ENCODE measurements at places on chromosomes 7 and 10. TPM values are rescaled to one million over a fixed set of nuclear protein-coding genes. Genes with fewer than 3 reads are reported as not detected.

GRCh38 chr7:17026269-17026668 is 144.5 kb upstream of the AGR3 start:
- H3K4me1 ChIP-seq: no peaks in the 10 kb centered on the region
- no peak for DNase-seq
- H3K27me3 ChIP-seq: no peaks in the 10 kb centered on the region

CCDC172 gene
- not detected for total RNA-seq

PHYHIPL gene
- total RNA-seq: 0.21 TPM

DDIT4 gene
- 213 TPM for total RNA-seq

DNA sequence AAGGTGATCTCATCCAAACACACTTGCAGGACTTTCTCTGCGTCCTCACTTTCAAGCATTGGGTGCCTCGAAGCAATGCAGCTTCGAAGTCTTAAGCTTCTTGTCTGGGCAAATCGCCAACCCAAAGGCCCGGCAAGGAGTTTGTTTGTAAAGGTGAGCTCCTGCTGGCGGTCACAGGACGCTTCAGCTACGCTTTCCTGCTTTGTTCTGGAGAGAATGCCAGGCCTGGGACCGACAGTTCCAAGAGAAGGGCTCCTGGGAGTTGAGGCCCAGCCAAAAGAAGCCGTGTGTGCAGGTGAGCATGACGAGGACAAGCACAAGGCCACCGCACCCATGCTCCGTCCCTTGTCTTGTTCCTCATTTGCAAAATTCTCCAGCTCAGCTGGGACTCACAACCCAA is 106.6 kb upstream of the DOCK1 start:
- no peak overlapping the region for H3K27ac ChIP-seq
- no peaks in the 10 kb centered on the region for H3K4me1 ChIP-seq
- H3K36me3 ChIP-seq: no peaks in the 10 kb centered on the region
- H3K4me3 ChIP-seq: no peak overlapping the region
- DNase-seq: no peak

GRCh38 chr7:147079921-147080420 is 963.4 kb downstream of the CNTNAP2 start:
- H3K36me3 ChIP-seq: no peaks in the 10 kb centered on the region
- no peak for DNase-seq
- no peak overlapping the region for H3K27ac ChIP-seq
- no peaks in the 10 kb centered on the region for H3K27me3 ChIP-seq
- peaks cover 8% of the 10 kb centered on the region for H3K4me1 ChIP-seq
- H3K4me3 ChIP-seq: no peak overlapping the region

DNA sequence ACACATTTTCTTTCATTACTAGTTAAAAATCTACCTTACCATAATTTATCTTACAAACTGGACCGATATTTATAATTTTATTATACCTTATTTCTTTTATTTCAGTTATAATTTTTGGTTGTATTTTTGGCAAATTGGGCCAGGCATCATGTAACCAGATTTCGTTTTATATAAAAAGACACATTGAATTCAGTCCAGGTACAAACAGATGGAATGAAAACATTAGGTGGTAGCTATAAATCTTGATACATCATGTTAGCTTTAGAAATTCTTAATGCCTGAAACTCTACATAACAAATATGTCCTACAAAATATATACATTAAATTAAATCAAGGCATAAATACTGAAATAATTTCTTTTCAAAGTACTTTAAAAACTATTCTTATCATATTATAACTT is 73.1 kb downstream of the SLC13A1 start:
- H3K36me3 ChIP-seq: no peaks in the 10 kb centered on the region
- H3K27ac ChIP-seq: no peak overlapping the region
- H3K4me3 ChIP-seq: no peak overlapping the region

AKR1B1 gene
- 48.9 TPM for total RNA-seq

DNA sequence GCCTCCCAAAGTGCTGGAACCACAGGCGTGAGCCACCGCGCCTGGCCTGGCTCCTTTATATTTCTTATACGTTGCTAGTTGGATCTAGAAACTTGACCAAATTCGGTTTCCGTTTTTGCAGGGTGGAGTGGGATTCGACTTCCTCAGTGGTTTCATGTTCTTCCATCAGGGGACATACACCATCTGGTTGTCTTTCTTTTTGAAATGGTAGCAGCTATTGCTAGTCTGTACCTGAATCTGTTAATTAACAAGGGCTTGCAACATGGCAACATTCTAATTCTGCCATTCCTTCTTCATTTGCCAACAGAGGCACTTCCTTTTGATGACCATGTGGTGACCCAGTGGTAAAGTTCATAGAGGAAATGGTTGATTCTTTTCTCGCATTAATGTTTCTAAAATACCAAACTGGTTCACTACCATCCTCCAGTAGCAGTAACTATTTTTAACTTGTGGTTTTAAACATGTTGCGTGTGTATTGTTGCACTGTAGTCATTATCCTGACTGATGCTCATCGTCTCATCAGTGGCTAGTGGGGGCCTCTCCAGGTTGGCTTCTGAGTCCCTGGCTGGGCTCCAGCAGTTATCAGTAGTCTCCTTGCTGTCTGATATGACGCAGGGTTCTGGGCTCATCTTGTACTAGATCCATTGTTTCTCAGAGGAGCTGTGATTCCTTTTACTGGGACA is 159.2 kb downstream of the RGS10 start:
- H3K27ac ChIP-seq: no peak overlapping the region
- H3K36me3 ChIP-seq: no peaks in the 10 kb centered on the region
- DNase-seq: no peak
- no peak overlapping the region for H3K4me3 ChIP-seq

C10orf67 gene
- total RNA-seq: 0.11 TPM

DNA sequence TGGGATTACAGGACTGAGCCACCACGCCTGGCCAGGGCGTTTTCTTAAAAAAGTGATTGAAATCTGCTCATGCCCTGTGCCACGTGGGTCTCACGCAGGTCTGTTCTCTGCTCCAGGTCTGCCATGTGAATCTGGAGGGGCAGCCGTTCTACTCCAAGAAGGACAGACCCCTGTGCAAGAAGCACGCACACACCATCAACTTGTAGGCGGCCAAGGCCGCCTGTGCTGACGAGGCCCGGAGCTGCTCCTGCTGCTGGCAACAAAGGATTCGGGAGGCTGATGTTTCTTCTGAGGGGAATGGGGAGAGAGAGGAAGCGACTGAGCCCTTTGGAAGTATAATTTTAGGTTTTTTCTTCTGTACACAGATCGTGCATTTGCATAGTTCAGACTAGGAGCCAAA is 23.6 kb upstream of the BMPR1A start:
- H3K36me3 ChIP-seq: peaks cover 41% of the 10 kb centered on the region
- no peak overlapping the region for H3K4me3 ChIP-seq
- H3K27me3 ChIP-seq: no peaks in the 10 kb centered on the region
- H3K27ac ChIP-seq: peak overlapping the region; percentile 99

GRCh38 chr7:29977886-29978651 is 11.5 kb downstream of the SCRN1 start:
- no peaks in the 10 kb centered on the region for H3K36me3 ChIP-seq
- peak; percentile 50 for DNase-seq
- no peaks in the 10 kb centered on the region for H3K27me3 ChIP-seq

DNA sequence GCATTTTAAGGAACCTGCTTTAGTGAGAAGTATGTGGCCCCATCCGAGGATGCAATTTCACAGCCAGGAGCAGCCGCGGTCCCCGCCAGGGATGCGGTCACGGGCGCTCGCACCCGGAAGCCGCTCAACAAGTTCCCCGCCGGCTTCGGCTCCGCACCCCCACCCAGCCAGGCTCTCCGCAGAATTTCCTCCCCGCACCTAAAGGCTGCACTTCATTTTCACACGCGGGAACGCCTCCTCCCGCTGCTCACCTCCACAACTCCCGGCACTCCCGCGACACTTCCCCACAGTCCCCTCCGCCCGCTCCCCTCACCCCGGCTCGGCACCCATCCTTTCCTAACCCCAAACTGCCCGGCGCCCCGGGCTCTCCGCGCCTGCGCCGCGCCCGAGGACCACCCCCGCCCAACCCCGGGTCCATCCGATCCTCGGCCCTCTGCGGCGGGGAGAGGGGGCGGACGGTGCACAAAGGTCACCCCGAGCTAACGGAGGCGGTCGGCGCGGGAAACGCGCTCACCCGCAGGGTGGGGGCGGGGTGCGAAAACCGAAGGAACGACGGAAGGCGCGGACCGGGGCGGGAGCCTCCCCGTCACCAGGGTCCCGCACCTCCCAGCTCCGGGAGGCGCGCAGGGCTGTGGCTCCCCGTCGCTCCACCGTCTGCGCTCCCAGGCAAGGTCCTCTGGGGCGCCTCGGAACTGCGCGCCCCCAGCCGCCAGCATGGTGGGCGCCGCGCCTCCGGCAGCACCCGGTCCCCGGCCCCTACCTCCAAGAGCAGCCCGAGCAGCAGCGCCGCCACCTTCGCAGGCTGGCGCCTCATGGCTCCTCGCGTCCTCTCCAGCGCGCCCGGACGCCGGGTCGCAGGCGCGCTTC is 558 bp downstream of the VOPP1 start:
- H3K27me3 ChIP-seq: peaks cover 19% of the 10 kb centered on the region
- H3K4me1 ChIP-seq: no peaks in the 10 kb centered on the region
- no peaks in the 10 kb centered on the region for H3K36me3 ChIP-seq
- peak; percentile 57 for DNase-seq
- H3K4me3 ChIP-seq: peak overlapping the region; percentile 70

PSD gene
- total RNA-seq: 24.7 TPM

GRCh38 chr10:62842983-62843382 is 26.8 kb upstream of the EGR2 start:
- no peaks in the 10 kb centered on the region for H3K36me3 ChIP-seq
- no peak for DNase-seq
- H3K4me3 ChIP-seq: no peak overlapping the region
- H3K4me1 ChIP-seq: no peaks in the 10 kb centered on the region

DNA sequence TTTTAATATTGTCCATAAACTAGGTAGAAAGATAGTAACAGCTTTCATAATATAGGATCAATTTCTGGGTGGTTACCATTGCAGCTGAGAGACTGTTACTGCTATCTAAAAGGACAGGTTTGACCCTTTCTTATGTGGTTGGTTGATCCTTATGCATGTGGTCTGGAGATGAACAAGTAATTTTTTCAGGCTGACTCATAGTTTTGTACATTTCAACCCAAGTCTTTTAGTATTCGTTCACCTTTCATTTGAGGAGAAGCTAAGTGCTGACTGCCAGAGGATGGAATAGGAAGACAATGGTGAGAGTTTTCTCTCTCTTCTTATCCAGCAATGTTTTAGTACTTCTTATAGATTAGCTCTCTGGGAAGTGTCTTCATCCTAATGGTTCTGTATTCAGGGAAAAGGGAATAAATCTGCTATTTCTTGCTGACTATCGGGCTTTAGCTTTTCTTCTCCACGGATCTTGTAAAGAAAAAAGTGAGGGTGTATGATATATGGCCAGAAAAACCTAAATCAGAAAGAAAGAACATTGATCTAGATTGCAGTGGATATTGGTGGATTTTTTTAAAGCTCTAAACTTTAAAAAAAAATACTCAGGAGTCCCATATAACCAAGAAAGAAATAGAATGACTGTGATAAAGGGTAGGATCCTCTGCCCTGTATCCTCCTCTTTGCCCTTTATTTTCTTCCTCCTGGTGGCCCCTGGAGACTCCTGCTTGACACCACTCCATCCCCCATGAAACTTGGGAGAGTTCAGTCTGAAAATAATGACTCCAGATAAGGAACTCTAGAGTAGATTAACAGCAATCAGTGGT is 88.0 kb downstream of the CPED1 start:
- no peaks in the 10 kb centered on the region for H3K27me3 ChIP-seq
- no peak overlapping the region for H3K27ac ChIP-seq
- H3K36me3 ChIP-seq: no peaks in the 10 kb centered on the region
- H3K4me3 ChIP-seq: no peak overlapping the region
- peak; percentile 62 for DNase-seq

TRIM50 gene
- total RNA-seq: not detected

- H3K4me3 ChIP-seq: no peak overlapping the region
- no peaks in the 10 kb centered on the region for H3K36me3 ChIP-seq
- H3K27ac ChIP-seq: no peak overlapping the region
Observed at GRCh38 chr10:30687698-30688213, 58.2 kb upstream of the LYZL2 start.

- H3K27me3 ChIP-seq: no peaks in the 10 kb centered on the region
- DNase-seq: peak; percentile 35
- H3K4me3 ChIP-seq: peak overlapping the region; percentile 94
- peak overlapping the region; percentile 93 for H3K27ac ChIP-seq
Observed at GRCh38 chr10:70053841-70054288, 1.2 kb downstream of the MACROH2A2 start.

LRRC61 gene
- total RNA-seq: 34.0 TPM

DNA sequence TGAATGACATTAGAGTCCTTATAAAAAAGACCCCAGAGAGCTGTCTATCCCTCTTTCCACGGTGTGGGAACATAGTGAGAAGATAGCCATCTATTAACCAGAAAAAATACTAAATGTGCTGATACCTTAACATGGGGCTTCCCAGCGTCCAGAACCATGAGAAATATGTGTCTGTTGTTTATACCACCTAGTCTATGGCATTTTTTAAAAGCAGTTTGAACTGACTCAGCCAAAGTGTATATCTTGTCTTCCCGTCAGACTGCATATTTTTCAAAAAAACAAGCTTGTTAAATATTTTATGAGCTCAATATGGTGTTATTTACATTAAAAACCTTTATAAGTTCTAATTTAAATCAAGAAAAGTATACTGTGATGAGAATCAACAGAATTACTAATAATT is 255.3 kb downstream of the HGF start:
- no peaks in the 10 kb centered on the region for H3K27me3 ChIP-seq
- H3K36me3 ChIP-seq: no peaks in the 10 kb centered on the region
- no peaks in the 10 kb centered on the region for H3K4me1 ChIP-seq
- no peak overlapping the region for H3K27ac ChIP-seq

DNA sequence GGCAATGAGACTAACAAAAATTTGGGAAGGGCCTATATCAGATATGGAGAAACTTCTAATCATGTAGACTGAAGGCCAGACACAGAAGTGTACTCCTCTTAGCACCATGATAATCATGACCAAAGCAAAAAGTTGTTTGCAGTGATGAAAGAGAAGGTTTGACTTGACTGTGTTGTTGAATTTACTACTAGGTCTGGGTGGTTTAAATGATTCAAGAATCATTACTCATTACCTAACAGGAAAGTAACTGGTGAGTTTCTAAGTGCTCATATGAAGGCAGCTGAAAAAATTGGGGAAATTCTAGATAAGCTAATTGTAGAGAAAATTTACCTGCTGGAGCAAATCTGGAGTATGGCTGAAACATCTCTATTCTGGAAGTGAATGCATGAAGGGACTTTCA is 451.5 kb upstream of the SORCS1 start:
- H3K4me3 ChIP-seq: no peak overlapping the region
- no peaks in the 10 kb centered on the region for H3K27me3 ChIP-seq
- no peak overlapping the region for H3K27ac ChIP-seq
- H3K36me3 ChIP-seq: no peaks in the 10 kb centered on the region

SMO gene
- 82.9 TPM for total RNA-seq

ATP6V1F gene
- total RNA-seq: 164 TPM

SMKR1 gene
- not detected for total RNA-seq

DNA sequence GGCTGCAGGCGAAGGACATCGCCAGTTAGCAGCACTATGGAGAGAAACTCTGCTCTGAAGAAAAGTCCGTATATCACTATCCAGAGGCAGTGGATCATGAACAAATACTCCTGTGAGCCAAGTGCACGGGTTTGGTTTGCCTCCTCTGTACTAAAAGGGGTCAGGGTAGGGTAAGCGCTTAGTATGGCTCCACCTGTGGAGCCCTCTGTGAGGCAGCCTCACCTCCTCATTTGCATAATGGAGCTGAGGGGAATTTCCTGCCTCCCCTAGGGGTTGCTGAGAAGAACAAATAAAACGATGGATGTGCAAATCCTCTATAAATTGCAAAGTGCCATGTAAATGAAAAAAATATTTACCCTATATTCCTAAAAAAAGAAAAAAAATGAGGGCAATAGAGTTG is 63.4 kb downstream of the GPR26 start:
- no peaks in the 10 kb centered on the region for H3K27me3 ChIP-seq
- H3K36me3 ChIP-seq: no peaks in the 10 kb centered on the region
- DNase-seq: no peak
- H3K4me3 ChIP-seq: no peak overlapping the region

Data from cardiac muscle cell (in vitro differentiated cells and primary cell).